ENCODE measurements at places on chromosomes 12 and 14. TPM values are rescaled to one million over a fixed set of nuclear protein-coding genes. Genes with fewer than 3 reads are reported as not detected.
A peak's percentile ranks its signal among the peaks of the same experiment; 100 is the strongest.

DNAJC22 gene
- total RNA-seq: not detected

BDKRB1 gene
- total RNA-seq: not detected

CCDC88C gene
- total RNA-seq: 83.6 TPM

FAM90A1 gene
- 0.13 TPM for total RNA-seq

PPP1R1A gene
- not detected for total RNA-seq

DNA sequence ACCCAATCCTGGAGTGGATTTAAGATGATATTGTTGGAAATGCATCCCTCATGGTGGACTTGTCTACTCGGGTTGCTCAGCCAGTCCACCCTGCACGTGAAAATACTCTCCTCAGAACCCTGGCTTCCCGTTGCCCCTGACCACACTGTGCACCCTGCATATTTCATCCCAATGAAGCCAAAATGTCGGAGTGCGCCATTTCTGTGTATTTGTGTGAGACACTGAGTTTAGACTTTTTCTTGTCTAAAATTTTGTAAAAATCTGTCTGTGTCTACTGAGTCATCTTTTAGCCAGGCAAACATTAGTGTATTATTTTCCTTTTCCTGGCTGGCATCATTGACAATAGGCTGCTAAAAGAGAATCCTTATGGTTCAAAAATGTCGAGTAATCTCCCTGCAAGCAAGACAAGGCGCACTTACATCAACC lies 485 bp upstream of the PNMA1 start:
- peaks cover 29% of the 10 kb centered on the region for H3K36me3 ChIP-seq
- H3K4me3 ChIP-seq: peak overlapping the region; percentile 74
- peak overlapping the region; percentile 9 for H3K27ac ChIP-seq
- H3K4me1 ChIP-seq: peaks cover 18% of the 10 kb centered on the region

- DNase-seq: no peak
- H3K4me1 ChIP-seq: no peaks in the 10 kb centered on the region
- no peaks in the 10 kb centered on the region for H3K27me3 ChIP-seq
- no peak overlapping the region for H3K4me3 ChIP-seq
- H3K36me3 ChIP-seq: no peaks in the 10 kb centered on the region
Measured at GRCh38 chr14:87489196-87489819, 503.7 kb downstream of the GALC start.

DNA sequence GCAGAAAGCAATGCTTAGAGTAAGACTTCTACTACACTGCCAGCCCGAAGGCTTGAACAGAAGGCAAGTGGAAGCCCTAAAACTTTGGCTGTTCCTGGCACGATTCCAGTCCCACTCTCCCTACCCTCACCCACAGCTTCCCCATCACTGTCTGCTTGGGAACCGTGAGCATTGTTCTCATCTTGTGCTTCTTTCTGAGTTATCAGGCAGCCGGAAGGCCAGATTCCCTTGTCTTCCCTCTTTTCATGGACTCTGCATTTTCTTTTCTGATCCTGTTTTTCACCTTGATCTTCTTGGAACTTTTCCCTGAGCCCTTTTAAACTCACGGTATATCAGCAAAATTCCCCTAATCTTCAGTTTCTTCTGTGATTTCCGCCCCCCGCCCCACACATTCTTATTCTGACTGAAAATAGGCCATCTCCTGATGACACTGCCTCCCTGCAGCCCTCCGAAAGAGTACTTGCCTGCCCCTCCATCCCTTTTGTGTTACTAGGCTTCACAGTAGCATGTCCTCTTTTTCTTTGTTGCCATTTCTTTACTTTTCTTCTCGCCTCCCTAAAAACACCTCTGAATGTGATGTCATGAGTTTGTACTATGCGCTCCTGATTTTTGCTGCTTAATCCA lies 29.9 kb downstream of the RCOR1 start:
- no peaks in the 10 kb centered on the region for H3K27me3 ChIP-seq
- no peak overlapping the region for H3K4me3 ChIP-seq
- DNase-seq: peak; percentile 13
- H3K27ac ChIP-seq: no peak overlapping the region
- peaks cover 45% of the 10 kb centered on the region for H3K4me1 ChIP-seq
- peaks cover 6% of the 10 kb centered on the region for H3K36me3 ChIP-seq

DNA sequence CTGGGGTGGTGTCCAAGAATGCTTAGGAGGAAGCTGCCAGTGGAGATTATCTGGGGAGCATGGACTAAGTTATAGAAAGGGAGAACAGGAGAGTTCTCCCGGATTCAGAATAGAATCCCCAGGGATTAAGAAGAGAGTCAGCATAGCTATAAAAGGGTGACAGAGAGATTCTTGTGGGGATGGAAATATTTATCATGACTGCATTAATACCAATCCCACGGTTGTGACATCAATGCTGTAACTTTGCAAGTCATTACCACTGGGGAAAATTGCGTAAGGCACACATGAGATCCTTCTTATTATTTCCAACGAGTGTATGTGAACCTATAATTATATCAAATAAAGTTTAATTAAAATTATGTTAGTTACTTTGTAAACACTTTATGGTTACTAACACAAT lies 447.9 kb upstream of the TMEM132C start:
- H3K27ac ChIP-seq: no peak overlapping the region
- no peak for DNase-seq
- no peaks in the 10 kb centered on the region for H3K36me3 ChIP-seq
- no peaks in the 10 kb centered on the region for H3K27me3 ChIP-seq
